Right ventricle myocardium inferior (tissue), 1 donor: ENCODE measurements at places on chromosomes 1 and 21.

- no peak for DNase-seq
Observed at GRCh38 chr1:172359491-172359999, 60.9 kb upstream of the C1orf105 start.

GRCh38 chr1:3403011-3403345 is 51.5 kb upstream of the ARHGEF16 start:
- no peak for DNase-seq

GRCh38 chr1:78377356-78377928 is 113.3 kb upstream of the PTGFR start:
- no peak for DNase-seq

DNA sequence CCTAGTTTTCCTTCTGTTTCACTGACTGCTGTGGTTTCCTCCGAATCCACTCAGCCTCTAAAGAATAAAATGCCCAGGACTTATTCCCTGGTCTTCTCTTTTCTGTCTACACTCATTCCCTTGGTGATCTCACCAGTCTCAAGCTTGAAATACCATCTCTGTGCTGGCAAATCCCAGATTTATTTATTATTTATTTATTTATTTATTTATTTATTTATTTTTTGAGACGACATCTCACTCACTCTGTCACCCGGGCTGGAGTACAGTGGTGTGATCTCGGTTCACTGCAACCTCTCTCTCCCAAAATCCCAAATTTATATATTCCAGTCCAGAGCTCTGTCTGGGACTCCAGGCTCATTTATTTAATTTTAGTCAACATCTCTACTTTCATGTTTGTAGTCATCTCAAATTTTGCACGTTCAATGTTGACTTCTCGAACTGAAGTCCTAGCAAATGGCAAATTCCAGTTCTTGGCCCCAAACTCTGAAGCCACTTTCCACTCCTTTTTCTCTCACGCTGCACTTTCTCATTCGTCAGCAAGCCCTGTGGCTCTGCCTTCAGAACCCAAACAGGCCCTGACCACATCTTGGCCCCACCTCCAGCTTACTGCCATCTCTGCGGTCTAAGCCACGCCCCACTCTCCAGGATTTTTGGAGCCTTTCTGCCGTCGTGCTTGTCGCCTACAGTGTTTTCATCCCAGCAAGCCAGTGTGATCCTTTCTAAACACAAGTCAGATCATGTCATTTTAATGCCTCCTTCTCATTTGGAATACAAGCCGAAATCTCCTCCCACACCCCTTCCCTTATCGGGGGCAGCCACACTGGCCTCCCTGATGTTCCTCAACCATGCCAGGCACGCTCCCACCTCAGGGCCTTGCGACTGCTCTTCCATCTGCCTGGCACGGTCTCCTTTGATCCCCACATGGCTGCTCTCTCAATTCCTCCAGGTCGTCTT is 14.2 kb upstream of the TENT5B start:
- DNase-seq, result no peak

DNA sequence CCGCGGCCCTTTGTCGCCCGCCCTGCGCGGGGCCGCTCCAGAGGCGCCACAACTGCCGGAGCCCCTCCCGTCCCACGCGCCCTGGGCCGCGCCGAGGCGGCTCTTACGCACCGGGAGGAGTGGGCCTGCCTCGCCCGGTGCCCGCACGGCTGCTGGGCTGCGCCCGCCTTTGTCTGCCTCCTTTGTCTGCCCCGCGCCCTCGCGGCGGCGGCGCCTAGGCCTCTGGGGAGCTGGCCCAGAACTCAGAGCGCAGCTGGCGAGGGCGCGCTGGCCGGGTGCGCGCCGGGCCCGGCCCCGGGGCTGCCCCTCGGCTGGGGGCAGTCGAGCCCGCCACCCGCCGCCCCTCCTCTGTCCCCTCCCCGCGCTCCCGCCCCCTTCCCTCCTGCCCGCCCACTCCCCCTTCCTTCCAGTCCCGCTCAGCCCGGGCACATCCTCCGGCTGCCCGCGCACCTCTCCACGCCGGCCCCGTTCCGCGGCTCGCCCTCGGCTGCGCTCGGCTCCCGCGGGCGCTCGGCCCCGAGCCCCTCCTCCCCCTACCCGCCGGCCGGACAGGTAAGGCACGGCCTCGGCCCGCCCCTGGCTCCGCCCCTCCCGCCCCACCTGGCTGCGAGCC is at the start of gene DRAXIN:
TSS of gene DRAXIN (plus strand) at position 409 of the 613 bp plus-strand sequence. CDS start 14,549 bp downstream, outside the sequence.
- DNase-seq, result no peak

GRCh38 chr1:109777436-109777835 is 13.7 kb upstream of the EPS8L3 start:
- DNase-seq, result peak; percentile 32

DNA sequence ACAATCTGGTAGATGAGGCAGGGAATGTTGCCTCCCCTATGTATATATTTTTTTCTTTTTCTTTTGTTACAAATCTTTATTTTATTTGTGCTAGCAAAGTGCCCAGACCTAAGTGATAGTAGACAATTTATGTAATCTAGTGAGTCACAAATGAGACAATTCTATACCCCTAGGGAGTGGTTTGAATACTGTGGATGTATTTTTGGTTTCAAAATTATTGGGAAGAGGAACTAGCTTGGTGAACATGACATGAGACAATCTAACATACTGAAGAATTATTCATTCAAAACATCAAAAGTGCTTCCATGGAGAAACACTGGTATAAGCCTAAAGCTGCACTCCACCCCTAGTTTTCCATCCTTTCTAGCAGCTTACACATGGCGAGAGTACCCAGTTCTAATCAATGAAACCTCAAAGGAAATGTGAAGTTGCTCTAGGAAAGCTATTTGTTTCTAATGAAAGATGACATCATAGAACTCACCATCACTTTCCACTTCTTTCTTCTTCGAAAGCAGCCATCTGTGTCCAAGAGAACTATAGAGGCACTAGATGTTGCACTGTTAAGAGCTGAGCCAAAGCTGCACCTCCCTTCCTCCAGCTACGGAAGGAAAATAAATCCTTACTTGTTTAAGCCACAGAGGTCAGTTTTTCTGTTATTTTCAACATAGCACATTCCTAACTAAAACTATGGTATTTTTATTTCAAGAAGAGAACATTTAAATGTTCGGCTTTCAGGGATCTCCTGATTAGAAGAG is 764.6 kb downstream of the LTN1 start:
- DNase-seq, result no peak

DNA sequence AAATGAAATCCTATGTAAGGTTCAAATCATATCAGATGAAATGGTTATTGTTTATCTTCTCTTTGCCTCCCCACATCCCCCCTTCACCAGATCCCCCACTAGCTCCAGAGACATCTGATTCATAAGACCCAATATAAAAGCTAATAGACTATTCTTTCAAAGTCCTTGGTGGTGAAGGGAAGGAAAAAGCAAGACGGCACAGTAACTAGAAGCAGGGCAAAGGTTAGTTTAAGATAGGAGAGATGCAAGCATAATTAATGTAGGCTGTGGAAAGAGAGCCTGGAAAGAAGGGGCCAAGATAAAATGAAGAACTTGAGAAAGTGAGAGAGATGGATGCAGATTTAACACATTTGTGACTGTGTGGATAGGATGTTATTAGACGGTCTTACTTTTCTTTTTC is 33.8 kb downstream of the BTG3 start:
- no peak for DNase-seq
